Activated CD8-positive, alpha-beta memory T cell treated with anti-CD3 and anti-CD28 coated beads for 36 hours (primary cell): ENCODE measurements at places on chromosomes 12 and 14. TPM values are rescaled to one million over a fixed set of nuclear protein-coding genes. Genes with fewer than 3 reads are reported as not detected.

Gene KRT76
- not detected for total RNA-seq

Gene LPAR5
- 8.3 TPM for total RNA-seq

Gene BMP4
- not detected for total RNA-seq

Gene ALX1
- not detected for total RNA-seq

Gene FGF6
- total RNA-seq: not detected

Gene HOMEZ
- total RNA-seq: 15.6 TPM

Gene KRT79
- 0.23 TPM for total RNA-seq

Gene DTX1
- total RNA-seq: 3.3 TPM

Gene TPH2
- not detected for total RNA-seq

Gene ADCY6
- 0.13 TPM for total RNA-seq

Gene PDE3A
- not detected for total RNA-seq

Gene TMEM30B
- total RNA-seq: 1.4 TPM

Gene ADGRD1
- total RNA-seq: 0.78 TPM

Gene CLEC4E
- not detected for total RNA-seq

Gene NDRG2
- 4.0 TPM for total RNA-seq

Gene DDX11
- total RNA-seq: 128 TPM

Gene MNAT1
- total RNA-seq: 42.5 TPM

Gene ENO2
- total RNA-seq: 171 TPM
